ENCODE measurements at places on chromosomes 5 and 9.

DNA sequence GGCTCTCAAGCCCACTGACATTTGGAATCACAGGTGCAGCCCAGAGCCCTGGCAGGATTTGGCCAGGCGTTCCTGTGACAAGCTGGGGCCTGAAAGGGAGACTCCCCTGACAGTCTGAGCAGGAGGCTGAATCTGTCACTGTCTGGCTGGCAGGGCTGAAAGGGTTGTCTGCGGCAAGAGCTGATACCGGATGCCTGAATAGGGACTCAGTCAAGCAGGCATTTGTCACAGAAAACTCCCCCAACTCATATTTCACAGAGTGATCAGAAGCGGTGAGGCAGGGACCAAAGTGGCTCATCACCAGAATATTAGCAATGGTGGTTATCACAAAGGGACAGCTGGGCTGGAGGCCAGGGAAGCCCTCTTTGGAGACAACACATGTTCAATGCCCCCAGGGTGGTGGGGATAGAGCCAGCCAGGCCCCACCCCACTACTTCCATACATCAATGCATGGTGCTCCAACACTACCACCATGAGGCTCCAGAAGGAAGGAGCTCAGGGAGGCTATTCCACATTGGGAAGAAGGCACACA lies 295.5 kb downstream of the DTWD2 start:
- DNase-seq = no peak

- DNase-seq = no peak
Measured at GRCh38 chr5:56356836-56357160, 123.7 kb upstream of the ANKRD55 start.

- no peak for DNase-seq
Measured at GRCh38 chr9:8262625-8263622, 463.3 kb upstream of the DMAC1 start.

DNA sequence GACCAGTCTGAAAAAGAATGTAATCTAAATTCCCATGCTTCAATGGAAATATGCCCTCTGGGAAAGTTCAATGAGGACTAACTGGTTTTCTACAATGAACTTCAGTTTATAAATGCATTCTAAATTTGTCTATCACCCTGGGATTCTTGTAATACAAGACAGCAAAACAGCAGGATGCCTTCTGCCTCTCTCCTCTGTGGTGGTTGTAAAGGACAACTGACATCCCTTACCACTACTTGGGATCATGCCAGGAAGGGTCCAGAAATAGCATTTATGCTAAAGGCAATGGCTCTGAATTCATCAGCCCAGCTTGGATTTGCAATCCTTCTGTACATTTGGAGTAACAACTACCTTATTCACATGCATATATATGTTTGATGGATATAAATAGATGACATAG lies 97.3 kb upstream of the ADAMTS16 start:
- DNase-seq = no peak

DNA sequence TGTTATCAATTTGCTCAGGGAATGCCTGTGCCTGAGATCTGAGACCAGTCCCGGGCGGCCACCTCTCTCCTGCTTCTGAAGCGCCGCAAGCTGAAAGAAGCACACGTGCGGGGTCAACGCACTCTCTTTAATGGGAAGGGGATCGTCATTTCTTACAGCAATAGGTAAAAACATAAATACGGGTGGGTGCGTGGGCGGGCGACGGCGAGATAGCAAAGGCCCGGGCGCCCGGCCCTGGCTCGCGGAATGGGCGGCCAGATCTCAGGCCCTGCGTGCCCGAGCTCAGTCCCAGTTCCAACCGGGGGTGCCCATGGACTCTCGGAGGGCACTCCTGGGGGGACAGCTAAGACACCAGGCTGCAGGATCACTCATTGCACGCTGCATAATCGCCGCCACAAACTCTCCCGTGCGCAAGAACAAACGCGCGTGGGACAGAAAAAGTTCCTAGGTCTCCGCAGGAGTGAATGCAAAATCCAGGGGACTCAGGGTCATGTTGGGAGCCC lies 3.0 kb downstream of the NKX2-5 start:
- no peak for DNase-seq

DNA sequence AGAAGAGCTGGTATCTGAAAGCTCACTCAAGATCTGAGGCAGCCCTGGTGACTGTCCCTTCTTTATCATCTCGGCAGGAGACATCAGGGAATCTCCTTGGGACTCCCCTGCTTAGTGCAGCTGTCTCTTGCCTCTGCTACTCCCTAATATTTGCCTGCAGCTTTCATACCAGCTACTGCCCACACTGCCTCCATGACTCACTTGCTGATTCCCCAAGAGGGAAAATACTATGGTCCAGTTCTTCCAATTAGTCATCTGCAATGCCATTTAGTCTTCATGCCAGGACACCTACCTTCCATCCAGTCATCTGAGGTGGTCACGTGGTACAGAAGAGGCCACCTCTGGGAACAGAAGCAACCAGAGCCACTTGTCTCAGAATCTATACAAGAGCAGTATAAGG lies 270.8 kb downstream of the NTRK2 start:
- DNase-seq = no peak

DNA sequence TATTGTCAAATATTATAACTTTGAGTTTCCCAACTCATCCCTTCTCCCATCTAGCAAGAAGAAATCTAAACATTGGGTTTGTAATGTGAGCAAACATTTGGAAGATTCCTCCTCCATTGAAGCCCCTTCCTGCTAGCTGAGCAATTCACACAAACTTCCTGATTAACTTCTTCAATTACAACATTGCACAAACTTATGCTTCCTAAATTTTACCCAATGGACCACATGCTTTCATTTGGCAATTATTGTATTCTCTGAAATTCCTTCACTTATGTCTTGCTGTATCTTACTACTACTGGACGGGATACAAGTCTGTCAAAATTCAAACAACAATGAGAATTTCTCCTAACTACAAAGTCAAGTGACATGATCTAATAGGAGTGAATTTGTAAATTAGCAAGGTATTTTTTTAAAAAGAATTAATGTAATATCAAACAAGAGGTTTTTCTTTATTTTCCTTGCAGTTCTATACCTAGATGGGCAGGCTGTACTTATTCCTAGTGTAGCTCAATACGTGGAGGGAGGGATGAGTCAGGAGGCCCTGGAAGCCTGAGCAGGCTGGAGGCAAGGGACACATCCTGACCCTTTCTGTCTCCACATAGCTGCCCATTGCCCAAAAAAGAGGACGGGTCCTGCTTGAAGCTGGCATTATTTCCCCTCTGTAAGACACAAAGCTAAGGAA lies 11.8 kb upstream of the IFNW1 start:
- no peak for DNase-seq

Measured in activated gamma-delta T cell (primary cell).